ENCODE measurements at places on chromosomes 5 and 9.
A peak's percentile ranks its signal among the peaks of the same experiment; 100 is the strongest.

GRCh38 chr5:173434270-173434669 lies 106.1 kb upstream of the STC2 start:
- DNase-seq, result no peak

GRCh38 chr9:133647148-133647547 lies 11.0 kb downstream of the DBH start:
- DNase-seq, result no peak

GRCh38 chr5:135823881-135824280 lies 10.6 kb upstream of the SLC25A48 start:
- DNase-seq, result no peak

DNA sequence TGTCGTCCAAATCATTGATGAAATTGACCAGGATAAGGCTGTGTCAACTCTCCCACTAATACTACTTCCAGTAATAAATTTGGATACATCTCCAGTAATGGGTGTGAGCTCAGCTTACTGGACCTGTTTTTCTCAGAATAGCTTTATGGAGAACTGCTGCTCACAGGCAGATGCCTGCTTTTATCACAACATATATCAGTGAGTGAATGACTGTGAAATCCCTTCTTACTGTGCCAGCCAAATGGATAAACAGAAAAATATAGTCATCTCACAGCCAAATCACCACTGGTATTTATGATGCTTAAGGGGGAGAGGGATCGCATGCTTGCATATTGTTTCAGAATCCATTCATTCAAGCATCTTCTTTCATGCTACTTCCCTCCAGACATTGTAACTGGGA lies 148.4 kb upstream of the PAPPA start:
- no peak for DNase-seq

GRCh38 chr5:110844251-110844650 lies 105.4 kb downstream of the SLC25A46 start:
- DNase-seq, result no peak

- no peak for DNase-seq
Measured at GRCh38 chr5:63111891-63112290, 533.3 kb downstream of the LRRC70 start.

- DNase-seq, result peak; percentile 99
Measured at GRCh38 chr9:81689343-81690175, at the start of gene TLE1. Gene TLE1, minus strand, starts transcription at chr9:81689547. Its CDS starts 1,307 bp downstream, at chr9:81688240.

DNA sequence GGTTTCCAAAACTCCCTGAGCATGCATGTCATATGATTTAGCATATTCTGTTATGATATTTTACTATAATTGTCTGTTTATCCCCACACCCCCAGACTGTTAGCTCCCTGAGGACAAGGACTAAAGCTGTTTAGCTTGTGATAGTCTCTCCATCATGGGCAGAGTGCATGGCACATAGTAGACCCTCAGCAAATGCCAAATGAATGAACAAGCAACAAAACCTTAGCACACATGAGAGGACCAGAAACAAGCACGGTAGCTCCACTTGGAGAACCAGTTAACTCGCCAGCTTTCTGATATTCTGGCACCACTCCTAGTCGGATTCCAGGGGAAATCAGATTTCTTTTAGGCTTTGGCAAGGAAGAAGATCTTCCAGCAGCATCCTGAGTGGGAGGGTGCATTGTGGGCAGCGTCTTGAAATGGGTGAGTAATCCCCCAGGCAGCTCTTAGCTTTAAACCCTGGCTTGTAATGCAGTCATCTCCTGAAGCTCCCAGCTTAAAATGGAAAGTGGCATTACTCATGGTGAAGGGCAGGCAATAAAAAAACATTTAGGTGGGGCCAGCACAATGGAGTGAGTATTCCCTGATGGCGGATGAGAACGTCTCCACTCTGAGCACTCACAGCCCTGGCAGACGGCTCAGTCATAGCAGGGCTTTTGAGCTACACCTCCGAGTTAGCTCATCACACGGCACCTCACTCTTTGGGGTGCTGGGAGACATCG lies 41.1 kb downstream of the FGF1 start:
- no peak for DNase-seq

- no peak for DNase-seq
Measured at GRCh38 chr5:71631070-71631469, 43.9 kb downstream of the MCCC2 start.

DNA sequence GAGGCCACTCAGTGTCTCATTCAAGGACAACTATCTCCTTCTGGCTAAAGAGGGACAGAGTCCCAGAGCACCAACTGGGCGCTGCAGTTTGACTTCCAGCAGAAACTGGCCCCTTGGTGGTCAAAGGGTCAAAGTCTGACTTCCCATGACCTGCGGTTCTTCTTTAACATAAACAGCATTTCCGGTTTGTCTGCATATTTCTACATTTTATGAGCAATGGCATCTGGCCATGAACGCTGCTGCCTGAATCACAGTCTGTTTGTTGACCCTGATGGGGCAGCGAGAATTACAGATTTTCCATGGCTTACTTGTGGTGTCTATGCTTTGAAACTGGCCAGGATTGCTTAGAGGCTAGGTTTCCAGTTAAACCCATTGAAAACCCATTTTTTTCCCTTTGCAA lies 1.3 kb downstream of the TNFSF15 start:
- DNase-seq, result no peak

DNA sequence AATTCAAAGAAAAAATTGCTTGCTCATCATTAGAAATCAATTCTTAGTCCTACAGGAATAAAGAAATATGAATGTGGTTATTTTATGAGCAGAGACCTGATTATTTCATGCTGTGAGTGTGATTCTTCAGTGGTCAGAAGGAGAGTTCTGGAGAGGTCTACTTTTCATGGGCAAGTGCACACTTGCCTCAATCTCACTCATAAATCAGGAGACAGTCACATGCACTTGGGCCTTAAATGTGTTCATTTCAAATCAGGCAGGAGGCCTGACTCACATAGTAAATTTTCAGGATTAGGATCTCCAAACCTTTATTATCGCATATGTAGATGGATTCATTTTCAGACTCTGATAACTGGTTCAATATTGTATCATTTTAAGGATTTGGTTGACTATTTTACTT lies 323.2 kb upstream of the CCNH start:
- DNase-seq, result no peak

GRCh38 chr9:77014597-77015263 lies 4.7 kb upstream of the FOXB2 start:
- no peak for DNase-seq

DNA sequence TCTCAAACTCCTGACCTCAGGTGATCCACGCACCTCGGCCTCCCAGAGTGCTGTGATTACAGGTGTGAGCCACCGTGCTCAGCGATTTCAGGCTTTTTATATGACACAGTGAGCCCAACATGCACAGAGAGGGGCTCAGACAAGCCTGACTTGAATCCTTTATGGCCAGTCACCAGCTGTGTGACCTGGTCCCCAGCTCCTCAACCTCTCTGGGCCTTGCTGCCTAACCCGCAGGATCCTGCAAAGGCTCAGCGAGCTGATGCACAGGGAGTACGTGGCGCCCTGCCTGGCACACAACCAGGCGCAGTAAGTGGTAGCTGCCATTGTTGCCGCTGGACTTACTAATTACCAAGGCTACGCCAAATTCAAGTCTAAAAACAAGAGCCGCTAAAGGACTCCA lies 16.6 kb upstream of the NCS1 start:
- DNase-seq, result no peak

DNA sequence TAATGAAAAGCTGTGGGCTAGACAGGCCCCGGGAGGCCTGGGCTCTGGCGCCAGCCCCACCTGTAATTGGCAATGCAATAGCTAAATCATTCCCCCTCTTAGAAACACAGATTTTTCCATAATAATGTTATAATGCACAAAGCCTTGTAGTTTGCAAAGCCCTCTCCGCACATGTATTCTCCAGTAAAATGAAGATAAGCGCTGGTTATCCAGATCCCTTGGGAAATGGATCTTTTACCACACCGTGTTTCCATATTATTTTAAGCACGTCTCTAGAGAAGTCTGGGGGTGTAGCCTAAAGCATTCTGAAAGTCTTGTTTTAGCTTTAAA lies 1.1 kb upstream of the APBA1 start:
- no peak for DNase-seq

DNA sequence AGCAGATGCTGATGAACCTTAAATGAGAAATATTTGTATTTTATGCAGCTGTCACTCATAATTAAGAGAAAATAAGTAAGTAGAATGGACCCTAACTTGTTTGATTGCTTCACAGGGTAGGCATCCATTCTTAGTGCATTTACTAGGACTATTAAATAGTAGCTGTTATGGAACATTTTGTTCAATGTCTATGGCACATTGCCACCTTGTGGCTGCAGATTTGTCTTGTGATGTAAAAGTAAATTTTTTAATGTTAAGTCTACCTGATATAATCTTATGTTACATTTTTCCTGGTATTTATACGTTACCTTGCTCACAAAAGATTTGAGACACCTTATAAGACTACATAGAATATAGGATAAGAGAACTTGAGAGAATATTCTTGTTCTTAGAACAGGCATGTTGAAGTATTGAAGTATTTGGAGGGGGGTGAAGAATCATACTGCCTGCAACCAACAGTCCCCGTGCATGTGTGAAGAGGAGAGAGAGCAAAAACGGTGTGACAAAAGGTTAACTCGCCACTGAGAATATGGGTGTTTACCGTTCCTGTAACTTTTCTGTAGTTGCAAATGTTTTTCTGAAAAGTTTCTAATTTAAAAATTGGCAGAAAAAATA lies 161.1 kb downstream of the MAST4 start:
- DNase-seq, result peak; percentile 18

DNA sequence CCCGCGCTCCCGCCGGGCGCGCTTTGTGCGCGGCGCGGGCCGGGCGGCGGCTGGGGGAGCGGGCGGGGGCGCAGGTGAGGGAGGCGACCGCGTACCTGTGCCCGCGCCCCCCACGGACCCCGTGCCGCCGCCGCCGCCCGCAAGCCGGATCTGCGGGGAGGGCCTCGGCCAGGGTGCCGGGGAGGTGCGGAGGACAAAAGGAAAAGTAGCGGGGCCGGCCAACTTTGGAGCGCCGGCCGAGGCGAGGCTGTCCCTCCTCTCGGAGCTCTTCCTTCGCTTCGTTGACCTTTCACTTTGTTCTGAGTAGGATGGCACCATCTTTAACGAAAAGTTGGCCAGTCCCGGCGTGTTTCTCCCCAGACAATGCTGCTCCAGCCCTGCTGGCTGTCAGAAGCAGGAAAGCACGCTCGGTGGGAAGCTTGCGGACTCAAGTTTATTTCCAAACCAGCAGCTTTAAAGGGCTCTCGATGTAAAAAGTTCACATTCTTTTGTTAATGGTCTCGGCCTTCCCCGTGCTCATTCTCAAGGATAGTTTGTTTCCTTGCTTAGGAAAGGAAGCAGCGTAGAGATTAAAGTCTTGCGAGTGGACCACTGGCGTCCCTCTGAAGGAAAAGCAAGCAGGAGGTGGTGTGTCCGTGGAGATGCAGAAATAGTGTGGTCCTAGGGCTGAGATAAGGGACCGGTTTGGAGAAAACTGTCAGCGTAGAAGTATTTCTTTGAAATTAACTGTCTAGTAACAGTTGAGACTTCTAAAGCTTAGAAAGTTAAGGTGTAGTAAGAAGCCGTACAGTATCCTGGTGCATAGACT lies 639 bp downstream of the EHMT1 start:
- no peak for DNase-seq

DNA sequence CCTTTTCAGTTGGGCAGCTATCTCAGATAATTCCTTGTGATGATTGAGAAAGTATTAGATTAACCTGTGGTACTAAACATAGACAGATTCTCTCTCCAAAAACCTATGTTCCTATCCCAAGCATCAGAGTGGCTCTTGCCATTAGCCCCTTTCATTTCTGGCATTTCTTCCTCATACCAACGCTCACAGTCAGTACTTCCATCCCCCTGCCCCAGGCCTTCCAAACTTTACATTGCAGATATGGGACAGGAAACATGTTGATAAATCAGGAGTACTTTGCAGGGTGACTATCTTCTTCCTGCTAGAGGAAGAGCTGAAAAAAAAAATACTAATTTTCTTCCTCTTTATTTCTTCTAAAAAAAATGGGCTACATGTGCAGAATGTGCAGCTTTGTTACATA lies 442.6 kb upstream of the RGMB start:
- no peak for DNase-seq

DNA sequence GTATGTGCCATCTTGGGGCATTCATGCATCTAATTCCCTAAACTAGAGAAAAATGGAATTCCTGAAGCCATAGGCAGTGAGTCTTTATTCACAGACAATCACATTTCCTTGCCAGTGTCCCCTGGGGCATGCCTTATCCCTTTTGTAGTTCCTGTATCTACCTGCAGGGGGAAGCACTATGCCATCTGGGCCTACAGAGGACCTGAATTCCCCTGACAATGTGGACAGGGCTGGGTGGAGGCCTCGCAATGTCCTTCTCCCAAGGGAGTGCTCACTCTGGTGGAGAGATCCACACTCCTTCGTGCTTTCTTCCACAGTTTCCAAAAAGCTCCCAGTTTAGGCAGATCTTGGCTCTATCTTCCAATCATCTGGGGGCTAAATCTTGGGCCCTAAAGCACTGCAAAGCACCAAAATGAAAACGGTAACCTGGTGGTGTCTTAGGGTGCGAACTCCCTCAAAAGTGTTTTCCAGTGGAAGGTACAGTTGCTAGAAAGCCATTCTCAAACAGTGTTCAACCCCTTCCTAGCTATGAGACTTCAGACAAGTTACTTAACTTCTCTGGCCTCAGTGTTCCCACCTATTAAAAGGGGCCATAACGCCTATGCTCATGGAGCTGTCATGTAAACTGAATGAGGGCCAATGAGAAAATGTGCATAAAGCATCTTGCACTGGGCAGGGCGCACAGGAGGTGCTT lies 17.5 kb downstream of the WHRN start:
- DNase-seq, result peak; percentile 76

GRCh38 chr9:99021512-99021911 lies 77.8 kb downstream of the COL15A1 start:
- no peak for DNase-seq

- DNase-seq, result no peak
Measured at GRCh38 chr5:8727396-8727795, 818.5 kb downstream of the SEMA5A start.

GRCh38 chr5:69484891-69485290 lies 7.7 kb upstream of the OCLN start:
- DNase-seq, result no peak

- DNase-seq, result no peak
Measured at GRCh38 chr9:17191082-17191481, 56.2 kb downstream of the CNTLN start.

- no peak for DNase-seq
Measured at GRCh38 chr9:105114964-105115728, 129.3 kb upstream of the SLC44A1 start.

GRCh38 chr9:110095776-110096175 lies 112.2 kb downstream of the C9orf152 start:
- DNase-seq, result no peak

DNA sequence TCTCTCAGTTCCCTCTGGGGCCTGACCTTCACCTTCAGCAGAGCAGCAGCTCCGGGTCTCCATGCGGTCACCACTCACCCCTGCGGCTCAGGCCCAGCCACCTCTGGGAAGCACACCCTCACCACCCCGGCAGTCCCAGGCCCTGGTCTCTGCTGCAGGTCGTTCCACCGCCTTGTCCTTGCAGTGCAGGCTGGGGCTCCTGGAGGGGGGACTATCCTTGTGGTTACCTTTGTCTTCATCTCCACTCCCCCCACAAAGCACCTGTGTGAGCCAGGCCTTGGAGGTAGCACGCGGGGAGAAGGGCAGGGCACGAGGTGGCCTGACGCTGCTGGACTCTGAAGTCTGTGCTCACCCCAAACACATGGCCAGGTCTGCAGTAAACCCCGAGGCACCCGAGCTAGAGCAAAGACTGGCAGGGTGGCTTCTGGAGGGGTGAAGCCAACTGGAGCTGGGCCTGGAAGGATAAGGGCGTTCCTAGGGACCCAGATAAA lies 33.2 kb upstream of the RXRA start:
- DNase-seq, result no peak

All from putamen (tissue), 1 donor.